Activated naive CD4-positive, alpha-beta T cell treated with anti-CD3 and anti-CD28 coated beads, Interleukin-2, amount 50 U/mL, for 72 hours (primary cell): ENCODE measurements at places on chromosomes 4 and X. TPM values are rescaled to one million over a fixed set of nuclear protein-coding genes. Genes with fewer than 3 reads are reported as not detected.

KLB gene
- total RNA-seq, result not detected

ATP1B4 gene
- not detected for total RNA-seq

RBMXL3 gene
- not detected for total RNA-seq

CISD2 gene
- total RNA-seq, result 33.8 TPM

KLHL13 gene
- total RNA-seq, result 0.48 TPM

PPP1R2C gene
- not detected for total RNA-seq

GRCh38 chrX:148517176-148517575 is 16.8 kb downstream of the AFF2 start:
- DNase-seq, result no peak

- DNase-seq, result no peak
These were observed 13.2 kb downstream of the CLNK start for GRCh38 chr4:10671366-10671765.

DNA sequence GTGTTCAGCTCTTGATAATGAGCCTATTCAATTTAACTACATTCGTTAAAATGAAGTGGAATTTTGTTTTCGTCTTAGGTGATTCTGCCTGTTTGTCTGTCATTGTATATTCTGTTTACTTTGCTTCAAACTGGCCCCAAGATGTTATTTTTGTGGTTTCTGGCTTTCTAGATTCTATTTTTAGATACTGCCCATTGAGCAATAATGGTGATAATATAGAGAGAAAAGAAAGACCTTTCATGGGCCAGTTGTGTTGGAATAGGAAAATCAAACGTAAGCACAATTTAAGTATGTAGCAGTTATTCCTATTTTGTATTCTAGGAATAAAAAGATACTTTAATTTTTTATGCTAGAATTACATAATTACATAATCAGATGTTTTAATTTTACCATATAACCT is 4.0 kb downstream of the CDKN2AIP start:
- DNase-seq, result no peak

DNA sequence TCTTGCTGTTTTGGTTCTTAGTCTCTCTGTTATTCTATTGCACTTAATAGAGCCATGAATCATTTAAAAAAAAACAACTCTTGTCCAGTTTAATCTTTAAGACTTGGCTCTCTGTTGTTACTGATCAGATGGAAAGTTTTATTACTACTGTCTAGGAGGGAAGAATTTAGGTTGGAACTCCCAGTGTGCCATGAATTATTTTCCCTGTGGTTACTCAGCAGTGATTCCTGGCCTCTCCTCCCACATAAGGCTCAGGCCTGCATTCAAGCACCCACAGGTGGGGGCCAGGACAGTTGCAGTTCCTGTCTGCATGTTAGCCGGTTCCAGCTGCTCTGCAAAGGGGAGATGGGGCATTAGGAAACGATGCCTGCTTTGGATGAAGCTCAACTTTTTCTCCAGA is 29.8 kb upstream of the ESX1 start:
- no peak for DNase-seq

GRCh38 chrX:154093965-154094364 is 3.6 kb downstream of the MECP2 start:
- DNase-seq, result no peak

DNA sequence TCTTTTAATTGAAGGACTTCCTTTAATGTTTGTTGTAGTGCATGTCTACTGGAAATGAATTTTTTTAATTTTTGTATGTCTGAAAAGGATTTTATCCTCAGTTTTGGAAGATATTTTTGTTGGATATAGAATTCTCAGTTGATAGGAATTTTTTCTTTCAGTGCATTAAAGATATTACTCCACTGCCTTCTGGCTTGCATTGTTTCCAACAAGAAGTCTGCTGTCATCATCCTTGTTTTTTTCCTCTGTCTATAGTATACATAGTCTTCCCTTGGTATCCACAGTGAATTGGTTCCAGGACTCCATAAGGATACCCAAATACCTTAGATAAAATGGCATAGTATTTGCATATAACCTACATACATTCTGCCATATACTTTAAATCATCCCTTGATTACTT is 33.5 kb downstream of the SCD5 start:
- DNase-seq, result no peak

DNA sequence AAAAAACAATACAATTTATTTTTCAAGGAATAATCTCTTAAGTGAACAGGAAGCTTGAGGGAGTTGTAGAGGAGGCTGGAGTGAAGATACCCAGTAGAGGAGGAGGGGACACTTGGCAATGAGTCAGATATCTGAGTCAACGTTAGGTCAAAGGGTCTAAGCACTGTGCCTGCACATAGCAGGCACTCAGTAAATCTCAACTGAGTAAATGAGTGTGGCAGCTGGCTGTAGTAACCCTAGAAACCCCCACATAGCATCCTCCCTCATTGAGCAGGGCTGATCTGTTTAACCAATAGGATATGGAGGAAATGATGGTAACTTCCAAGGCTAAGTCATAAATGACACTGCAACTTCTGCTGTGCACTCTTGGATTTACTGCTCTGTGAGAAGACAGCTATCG is 186.0 kb upstream of the FAM241A start:
- no peak for DNase-seq

- no peak for DNase-seq
These were observed 141.7 kb downstream of the BRWD3 start for GRCh38 chrX:80667967-80668366.

DNA sequence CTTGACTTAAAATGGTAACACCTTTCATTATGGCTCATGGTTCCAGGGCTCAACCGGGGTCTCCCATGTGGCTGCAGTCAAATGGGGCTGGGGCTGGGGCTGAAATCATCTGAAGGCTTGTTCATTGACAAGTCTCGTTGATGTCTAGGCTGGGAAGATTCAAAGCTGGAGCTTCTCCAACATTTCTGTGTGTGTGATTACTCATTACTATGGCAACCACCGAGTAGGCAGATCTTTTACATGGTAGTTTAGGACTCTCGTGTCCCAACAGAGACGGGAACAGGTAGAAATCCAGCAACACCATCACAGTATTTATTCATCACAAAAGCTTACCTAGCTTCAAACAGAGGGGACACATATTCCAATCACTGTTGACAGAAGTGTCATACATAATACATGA is 7.8 kb downstream of the YTHDC1 start:
- no peak for DNase-seq

DNA sequence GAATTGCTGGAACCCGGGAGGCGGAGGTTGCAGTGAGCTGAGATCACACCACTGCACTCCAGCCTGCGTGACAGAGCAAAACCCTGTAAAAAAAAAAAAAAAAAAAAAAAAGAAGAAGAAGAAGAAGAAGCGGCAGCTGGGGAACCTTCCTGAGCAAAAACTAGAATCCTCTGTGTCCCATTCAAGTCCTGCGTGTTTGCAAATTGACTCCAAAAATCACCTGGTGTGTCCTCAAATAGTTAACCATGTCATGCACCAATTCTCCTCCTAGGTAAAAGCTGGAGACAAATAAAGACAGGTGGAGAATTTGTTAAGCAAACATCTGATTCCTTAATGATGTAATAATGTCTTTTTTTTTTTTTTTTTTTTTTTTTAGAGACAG is 31.9 kb upstream of the ASMTL start:
- DNase-seq, result no peak

- no peak for DNase-seq
These were observed 13.5 kb downstream of the EFNB1 start for GRCh38 chrX:68842351-68842750.
